ENCODE measurements at places on chromosomes 12 and 14.

GRCh38 chr14:84432676-84433075 is 1097.3 kb upstream of the FLRT2 start:
- DNase-seq: no peak

GRCh38 chr14:103539056-103539825 is 10.2 kb downstream of the TRMT61A start:
- DNase-seq: no peak

- DNase-seq: peak; percentile 87
These were observed at the start of gene ATN1 for GRCh38 chr12:6927379-6928021. Gene ATN1 (plus strand): TSS chr12:6927959. CDS start chr12:6934002, 6,043 bp downstream.

DNA sequence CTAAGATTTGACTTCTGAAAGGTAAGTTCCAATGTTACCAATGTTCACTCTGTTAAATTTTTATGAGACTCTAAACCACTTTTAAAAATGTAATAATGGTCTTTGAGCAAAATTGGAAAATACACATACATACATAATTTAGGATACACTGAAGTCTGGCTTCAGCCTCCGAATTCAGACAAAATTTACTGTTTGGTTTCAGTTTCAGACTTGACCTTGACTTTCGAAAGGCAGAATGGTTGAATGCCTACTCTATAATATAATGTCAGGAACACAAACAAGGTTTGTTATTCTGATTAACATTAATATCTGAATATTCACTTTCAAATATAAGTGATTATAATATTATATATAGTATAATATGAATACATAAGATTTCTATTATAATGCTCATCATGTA is 74.1 kb upstream of the KRAS start:
- DNase-seq: no peak

DNA sequence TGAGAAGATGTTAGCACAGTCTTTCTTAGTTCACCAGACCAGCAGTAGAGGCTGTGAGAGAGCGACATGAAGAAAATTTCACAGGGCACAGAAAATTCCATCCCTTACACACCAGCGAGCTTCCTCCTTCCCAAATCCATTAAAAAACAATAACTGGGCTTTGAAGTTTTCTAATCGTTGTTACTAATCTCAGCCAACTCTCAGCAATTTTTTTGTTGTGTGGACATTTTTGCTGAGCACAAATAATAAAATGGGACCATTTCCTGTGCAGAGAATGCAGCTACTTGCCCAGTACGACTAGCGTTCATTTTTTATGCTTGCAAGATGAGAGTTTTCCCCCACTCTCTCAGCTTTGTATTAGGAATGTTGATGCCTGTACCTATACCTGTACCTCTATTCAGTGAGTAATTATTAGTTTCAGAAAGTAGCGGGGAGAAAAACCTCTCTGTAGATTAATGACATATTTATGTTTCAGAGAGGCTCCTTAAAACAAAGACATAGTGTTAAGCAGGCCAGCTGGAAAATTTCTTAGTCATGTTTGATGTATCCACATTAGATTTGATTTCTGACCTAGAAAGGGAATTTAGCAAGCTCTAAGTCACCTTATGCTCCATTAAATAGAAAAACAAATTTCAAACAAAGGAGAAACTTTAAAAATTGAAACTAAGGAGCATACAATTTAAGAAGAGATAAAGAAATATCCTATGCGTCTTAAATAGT is 146.5 kb downstream of the SRGAP1 start:
- DNase-seq: no peak

GRCh38 chr14:23356662-23357061 is 4.0 kb upstream of the SLC22A17 start:
- no peak for DNase-seq

- DNase-seq: peak; percentile 55
These were observed 23.9 kb downstream of the GPR19 start for GRCh38 chr12:12671850-12672660.

DNA sequence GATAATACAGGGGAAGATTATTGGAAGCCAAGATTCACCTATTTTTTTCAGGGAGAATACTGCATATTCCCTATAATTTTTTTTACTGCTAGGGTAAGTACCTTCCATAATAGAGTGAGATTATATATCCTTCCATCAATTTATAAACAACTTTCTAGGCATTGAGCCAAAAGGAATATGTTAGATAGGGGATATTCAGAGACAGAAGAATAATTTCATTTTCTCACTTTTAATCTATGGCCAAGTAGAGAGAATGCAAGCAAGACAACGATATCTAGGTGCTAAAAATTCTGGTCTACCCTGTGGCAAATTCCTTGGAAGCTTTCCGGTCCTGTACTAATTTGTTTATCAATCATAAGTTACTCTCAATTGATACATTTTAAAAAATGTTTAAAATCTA is 69.7 kb upstream of the STAC3 start:
- no peak for DNase-seq

DNA sequence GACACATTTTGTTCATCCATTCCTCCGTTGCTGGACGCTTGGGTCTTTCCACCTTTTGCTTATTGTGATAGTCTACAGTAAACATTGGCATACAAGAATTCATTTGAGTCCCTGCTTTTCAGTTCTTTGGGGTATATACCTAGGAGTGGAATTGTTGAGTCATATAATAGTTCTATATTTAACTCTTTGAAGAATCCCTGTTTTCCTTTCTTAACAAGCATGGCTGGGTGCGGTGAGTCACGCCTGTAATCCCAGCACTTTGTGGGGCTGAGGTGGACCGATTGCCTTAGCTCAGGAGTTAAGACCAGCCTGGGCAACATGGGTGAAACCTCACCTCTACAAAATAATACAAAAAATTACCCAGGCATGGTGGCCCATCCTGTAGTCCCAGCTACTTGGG is 75.4 kb downstream of the CCDC92 start:
- DNase-seq: peak; percentile 84

GRCh38 chr14:103527408-103528145 is 1.4 kb upstream of the TRMT61A start:
- DNase-seq: peak; percentile 34

DNA sequence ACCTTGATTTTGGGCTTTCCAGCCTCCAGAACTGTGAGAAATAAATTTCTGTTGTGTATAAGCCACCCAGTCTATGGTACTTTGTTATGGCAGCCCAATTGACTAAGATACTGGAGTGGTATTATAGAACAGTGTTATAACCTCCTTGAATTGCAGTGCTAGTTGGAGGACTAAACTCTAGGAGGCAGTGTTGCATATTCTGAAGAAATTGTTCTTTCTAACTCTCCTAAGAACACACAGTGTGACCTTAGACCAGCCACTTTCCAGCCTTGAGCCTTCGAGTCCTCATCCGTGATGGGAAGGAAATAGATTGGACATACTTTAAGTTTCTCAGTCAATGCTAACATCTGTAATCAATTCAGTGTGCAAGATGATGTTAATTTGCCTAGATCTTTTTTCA is 22.4 kb upstream of the LRRC10 start:
- DNase-seq: no peak

DNA sequence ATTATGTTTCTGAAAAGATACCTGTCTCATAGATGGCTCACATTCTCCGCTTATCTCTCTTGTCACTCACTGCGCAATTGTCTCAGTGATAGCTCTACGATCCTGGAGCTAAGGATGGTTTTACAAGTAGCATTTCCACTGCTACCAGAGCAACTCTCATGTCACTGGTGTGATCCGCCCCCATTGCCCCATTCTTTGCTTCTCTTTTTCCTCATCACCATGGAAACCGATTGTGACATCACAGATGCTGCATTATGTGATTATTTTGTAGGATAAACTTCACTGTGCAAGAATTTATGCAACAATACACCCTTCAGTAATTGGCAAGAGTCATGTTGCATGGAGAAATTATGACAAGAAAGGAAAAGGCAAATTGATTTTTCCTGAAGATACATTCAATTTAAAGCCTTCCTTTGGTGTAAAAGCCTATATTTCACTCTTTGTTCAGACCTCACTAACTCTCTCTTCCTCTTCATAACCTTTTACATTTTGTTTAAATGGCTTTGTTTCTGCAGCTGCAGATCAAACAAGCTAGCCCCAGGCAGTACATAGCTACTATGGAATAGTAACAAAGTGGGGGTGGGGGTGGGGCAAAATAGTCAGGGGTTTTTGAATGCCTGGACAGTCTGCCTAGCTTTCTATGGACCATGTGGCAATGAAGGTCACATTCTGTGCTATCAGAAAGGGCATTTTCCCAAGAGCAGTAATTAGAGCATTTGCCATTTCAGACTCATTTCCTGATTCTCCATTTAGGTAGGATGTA is 539.8 kb downstream of the NRXN3 start:
- DNase-seq: no peak

GRCh38 chr12:24911271-24911791 is 37.6 kb downstream of the BCAT1 start:
- peak; percentile 92 for DNase-seq

- DNase-seq: no peak
These were observed 15.4 kb upstream of the PIWIL1 start for GRCh38 chr12:130322263-130322662.

DNA sequence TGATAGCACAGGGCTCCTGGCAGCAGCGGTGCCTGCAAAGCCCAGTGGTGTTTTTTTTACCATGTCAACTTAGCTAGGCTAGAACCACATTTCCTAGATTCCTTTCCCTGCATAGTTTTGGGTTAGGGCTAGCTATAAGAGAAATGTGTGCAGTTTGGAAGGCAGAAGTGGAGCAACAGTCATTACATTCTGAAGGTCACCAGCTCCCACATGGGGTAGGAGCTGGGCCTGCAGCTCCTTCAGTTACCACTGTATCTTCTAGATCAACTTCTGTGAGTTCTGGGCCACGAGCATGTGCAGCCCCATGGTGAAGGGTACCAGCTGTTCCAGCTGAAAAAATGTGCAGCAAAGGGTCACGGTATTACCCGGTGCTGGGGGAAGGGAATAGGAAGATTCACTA is 2.3 kb upstream of the SLC25A3 start:
- no peak for DNase-seq

GRCh38 chr12:68236421-68237059 is 10.9 kb upstream of the IL26 start:
- no peak for DNase-seq

DNA sequence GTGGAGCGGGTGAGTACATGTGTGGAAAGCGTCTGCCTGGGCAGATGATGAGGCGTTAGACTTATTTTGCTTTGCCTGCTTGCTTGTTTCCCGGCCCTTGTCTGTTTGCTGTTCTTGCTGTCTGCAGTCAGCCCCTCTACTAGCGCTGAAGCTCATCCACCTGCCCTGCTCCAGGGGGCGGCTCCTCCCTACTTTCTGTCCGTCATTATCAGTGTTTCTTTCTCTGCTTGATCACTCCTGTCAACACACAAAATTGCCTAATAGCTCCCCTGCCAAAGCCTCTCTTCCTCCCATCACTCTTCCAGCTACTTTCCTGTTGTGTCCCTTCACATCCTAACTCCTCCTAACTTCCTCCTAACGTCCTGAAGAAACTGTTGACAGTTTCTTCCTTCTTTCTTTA is 34.9 kb upstream of the GALNT8 start:
- DNase-seq: no peak

DNA sequence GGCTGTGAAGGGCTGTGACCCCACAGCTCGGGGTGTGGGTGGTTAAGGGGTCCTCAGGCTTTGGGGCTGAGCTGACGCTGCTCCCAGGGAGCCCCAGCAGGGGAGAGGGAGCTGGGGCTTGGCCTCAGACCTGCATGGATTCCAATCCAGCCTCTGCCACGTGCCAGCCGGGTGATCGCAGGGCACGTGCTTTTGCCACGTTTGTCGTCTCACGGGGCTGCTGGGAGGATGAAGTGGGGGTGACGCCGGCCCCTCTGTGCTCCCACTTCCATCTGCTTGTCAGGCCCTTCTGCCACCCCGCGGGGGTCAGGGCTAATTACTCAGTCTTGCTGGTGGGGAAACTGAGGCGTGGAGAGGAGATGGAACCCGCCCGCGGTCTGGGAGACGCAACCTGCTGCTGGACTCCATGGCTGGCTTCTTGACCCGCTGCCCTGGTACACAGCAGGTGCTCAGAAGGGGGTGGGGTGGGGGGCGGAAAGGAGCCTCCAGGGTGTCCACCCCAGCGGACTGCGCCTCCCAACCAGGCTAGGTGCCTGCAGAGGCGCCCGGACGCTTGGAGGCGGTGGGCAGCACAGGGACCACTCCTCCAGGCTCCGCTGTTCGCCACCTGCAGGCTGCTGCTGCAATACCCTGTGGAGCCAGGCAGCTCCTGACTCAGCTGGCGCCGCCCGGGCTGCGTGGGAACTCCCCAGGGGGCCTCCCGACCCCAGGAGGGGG is 36.4 kb upstream of the PRIMA1 start:
- no peak for DNase-seq

- peak; percentile 23 for DNase-seq
These were observed at the start of gene C12orf56 for GRCh38 chr12:64390275-64390851. Gene C12orf56 (minus strand): TSS chr12:64390758. CDS start chr12:64390565, 193 bp downstream.

- no peak for DNase-seq
These were observed 92.5 kb downstream of the ADCK1 start for GRCh38 chr14:77892381-77892871.

DNA sequence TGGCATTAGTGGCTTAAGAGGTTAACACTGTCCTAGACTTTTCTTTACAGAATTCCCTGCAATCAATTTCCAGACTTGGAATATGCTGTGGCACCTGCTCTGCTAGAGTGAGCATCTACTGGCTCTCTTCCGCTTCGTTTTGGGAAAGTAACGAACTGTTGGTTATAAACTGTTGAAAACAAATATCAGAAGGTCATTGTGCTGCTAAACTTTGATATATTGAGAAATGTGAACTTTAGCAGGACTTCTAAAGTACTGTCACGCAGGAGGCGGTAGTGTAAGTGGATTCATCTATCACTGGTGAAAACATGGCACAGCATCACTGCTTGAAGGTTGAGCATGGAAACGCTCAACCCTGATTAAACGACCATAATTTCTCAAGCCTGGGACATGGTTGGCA is 348.9 kb downstream of the FLRT2 start:
- no peak for DNase-seq

DNA sequence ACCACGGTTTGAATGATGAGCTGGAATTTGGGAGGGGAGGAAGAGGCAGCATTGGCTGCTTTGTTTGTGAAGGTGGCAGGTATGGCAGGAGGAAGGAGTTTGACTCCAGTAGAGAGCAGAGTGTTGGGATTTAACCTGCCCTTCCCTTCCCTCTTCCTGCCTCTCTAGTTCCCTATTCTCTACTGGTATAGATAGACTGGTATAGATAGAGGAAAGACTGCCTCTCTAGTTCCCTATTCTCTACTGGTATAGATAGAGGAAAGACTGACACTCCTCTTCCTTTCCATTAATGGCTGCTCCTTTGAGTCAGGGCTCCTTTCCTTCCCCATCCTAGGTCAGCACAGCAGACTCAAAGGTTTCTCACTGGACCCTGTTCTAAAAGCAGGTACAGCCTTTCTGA is 8.4 kb upstream of the SYCP3 start:
- no peak for DNase-seq

- no peak for DNase-seq
These were observed 32.3 kb upstream of the RAD51AP1 start for GRCh38 chr12:4506430-4506829.

GRCh38 chr12:28232211-28232928 is 42.1 kb downstream of the CCDC91 start:
- no peak for DNase-seq

Measured in fibroblast of skin of abdomen (primary cell).